ENCODE measurements at places on chromosomes 6 and 20.

DNA sequence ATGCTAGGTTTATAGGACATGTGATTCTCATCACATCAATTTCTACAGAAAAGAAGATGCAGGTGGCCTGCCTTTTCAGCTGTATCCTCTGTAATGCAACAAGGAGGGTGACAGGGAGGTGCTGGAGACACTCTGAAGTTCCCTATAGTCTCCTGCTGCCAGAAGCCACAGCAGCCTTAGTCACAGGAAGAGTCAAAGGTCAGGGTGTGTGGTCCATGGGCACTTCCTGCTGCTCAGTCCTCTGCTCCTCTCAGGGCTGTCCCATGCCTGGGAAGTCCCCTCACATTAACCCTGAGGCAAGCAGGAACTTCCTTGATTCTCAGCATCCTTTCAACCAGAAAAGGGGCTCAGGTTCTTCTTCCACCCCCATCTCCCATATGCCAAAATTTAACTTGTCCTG lies 144.8 kb upstream of the FOXA2 start:
- DNase-seq: peak; percentile 11

GRCh38 chr6:16505711-16506357 lies 255.4 kb downstream of the ATXN1 start:
- peak; percentile 78 for DNase-seq

DNA sequence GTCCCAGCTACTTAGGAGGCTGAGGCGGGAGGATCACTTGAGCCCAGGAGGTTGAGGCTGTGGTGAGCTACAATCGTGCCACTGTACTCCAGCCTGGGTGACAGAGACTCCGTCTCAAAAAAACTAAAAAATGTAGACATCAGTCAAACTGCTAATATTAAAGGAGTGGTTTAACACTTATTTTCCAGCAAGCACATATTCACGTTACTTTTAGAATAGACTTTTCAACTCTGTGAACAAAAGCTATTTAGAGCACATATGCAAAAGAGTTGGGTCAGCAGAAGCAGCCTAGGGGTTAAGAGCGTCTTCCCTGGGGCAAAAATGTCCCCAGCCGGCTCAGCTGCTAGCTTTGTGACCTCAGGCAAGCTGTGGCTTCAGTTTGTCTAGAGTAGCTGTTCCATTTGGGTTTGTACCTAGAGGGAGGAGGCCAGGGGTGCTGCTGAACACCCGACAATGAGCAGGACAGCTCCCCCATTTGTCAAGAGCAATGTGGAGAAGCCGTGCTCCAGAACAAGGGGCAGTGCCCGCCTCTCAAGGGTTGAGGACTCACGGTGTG lies 62.5 kb upstream of the PTGIS start:
- no peak for DNase-seq

- DNase-seq: peak; percentile 62
Measured at GRCh38 chr6:30544666-30545272, 11.5 kb downstream of the GNL1 start.

DNA sequence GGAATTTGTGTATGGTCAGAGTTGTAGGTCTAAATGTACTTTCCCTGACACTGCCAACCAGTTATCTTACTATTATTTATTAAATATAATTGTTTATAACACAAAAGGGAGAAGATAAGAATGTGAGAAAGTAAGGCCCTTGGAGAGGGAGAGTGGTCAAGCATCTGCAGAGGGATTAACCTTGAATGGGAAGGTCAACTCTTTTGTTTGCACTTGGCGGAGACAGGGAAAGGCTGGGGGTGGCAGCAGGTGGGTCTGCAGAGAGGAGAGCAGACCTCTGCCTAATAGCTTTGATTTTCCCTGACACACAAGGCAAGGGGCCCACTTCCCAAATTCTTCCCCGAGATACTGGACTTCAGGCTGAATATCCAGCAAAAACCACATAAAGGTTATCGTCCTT lies 4.2 kb downstream of the LRP11 start:
- DNase-seq: no peak

- no peak for DNase-seq
Measured at GRCh38 chr20:35599776-35600120, 15.9 kb upstream of the SPAG4 start.

- DNase-seq: no peak
Measured at GRCh38 chr6:83978997-83979396, 54.6 kb upstream of the MRAP2 start.

Data from foreskin fibroblast (primary cell).